ENCODE measurements at places on chromosomes 7 and 10.

GRCh38 chr7:132084776-132085388 is 491.4 kb downstream of the PLXNA4 start:
- DNase-seq: no peak

GRCh38 chr7:158129037-158130022 is 458.3 kb downstream of the PTPRN2 start:
- no peak for DNase-seq

DNA sequence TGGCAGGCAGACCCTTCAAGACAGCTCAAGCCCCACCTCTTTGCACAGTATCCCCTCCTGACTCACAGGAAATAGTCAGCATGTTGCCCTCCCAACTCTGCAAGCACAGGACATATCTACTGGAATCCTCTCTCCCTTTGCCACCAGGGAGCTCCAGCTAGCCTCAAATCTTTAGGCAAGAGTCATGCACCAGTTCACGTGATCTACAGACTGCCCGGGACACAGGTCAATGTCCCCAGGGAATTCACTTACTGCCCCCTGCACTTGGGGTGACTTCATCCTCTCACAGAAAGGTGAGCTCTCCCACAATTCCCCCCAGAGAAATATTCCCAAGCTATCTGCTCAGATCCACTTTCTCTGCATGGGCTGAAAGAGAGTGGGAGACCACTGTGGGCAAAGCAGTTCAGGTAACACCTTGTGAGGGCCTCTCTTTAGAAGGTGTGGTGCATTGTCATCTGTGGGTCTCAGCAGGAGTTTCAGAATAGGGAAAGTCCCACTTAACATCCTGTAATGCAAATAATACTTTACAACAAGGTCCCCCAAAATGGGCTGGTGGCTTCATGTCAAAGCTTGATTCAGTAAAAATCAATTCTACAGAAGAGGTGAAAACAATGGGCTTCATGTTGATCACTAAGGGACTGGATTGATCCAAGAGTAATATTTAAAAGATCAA is 129.9 kb downstream of the NOC3L start:
- DNase-seq: no peak

GRCh38 chr10:130201043-130201380 is 64.8 kb downstream of the GLRX3 start:
- DNase-seq: no peak

DNA sequence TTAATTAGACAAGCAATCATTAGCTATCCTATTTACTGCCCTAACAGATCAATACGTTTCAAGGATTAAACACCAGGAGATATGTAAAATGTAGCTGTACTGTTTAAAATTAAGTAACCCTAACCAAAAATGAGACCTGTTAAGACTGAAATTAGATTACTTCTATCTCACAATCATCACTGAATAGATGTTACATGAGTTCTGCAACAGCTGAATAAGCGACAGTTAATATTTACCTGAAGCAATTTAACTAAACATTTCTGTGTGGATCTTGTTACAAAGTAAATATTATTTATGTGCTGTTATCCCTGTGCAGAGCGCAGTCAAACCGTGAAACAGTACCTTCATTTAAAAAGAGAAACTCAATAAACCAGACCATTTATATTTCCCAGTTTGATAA is 122.5 kb downstream of the RELN start:
- peak; percentile 93 for DNase-seq

DNA sequence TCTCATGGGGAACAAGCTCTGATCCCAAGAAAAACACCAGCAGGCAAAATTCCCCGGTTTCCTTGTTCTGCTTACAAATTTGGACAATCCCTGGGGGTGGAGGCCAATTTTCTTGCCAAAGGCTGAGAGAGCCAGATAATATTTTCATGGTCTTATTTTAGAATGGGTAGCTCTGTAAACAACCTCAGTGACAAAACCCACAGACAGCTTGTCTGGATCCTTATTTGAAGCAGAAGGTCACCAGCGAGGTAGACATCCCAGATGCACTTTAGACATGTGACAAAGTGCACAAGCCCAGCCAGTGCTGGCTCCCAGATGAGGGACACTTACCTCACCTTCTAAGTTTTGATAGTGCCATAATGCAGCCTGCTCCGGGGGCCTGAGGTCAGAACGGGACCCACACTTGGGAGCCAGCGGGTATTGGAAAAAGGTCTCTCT is 102.6 kb upstream of the DDC start:
- no peak for DNase-seq

- no peak for DNase-seq
Measured at GRCh38 chr10:51010977-51011376, 63.3 kb upstream of the PRKG1 start.

DNA sequence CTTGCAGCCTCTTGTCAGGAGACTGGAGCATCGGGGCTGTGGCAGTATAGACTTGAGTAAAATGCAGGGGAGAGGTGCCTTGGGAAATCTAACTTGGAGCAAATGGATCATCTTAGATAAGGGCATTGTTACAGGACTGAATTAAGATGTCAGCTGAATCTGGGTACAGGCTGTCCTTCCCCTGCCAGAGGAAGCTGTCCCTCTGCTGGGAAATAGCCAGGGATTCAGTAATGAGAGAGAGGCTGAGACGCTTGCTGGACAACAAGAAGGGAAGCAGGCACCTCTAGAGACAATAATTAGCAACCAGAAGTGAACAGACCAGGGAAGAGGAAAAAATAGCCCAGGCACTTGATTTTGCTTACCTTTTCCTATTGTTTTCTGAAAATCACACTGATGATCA is 20.7 kb upstream of the RAPGEF5 start:
- DNase-seq: peak; percentile 39

DNA sequence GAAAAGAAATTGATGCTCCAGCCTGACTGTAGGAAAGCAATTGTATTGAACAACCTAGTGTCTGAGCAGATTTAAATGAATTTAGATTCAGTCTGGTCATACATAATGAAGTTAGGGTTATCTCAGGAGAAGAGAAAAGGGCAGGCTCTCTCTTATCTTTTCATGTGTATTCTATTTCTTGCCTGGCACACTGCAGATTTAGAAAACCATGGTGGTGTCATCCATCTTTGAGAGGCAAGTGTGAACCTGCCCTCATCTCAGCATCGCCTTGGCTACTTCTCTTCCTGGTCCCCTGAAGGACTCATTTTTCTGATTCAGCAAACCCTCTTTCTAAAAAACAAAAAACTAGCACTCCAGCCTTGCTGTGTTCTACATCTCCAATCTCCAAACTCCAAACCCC is 137.7 kb downstream of the LRRC4 start:
- DNase-seq: no peak

- no peak for DNase-seq
Measured at GRCh38 chr7:18580950-18581349, 85.4 kb downstream of the HDAC9 start.

GRCh38 chr10:77889277-77889903 is 37.2 kb downstream of the DLG5 start:
- peak; percentile 56 for DNase-seq

GRCh38 chr10:69890065-69890847 is 88.5 kb downstream of the COL13A1 start:
- DNase-seq: no peak

GRCh38 chr7:132528695-132529094 is 47.6 kb downstream of the PLXNA4 start:
- DNase-seq: no peak

- DNase-seq: no peak
Measured at GRCh38 chr10:77544617-77545016, 93.0 kb downstream of the KCNMA1 start.

DNA sequence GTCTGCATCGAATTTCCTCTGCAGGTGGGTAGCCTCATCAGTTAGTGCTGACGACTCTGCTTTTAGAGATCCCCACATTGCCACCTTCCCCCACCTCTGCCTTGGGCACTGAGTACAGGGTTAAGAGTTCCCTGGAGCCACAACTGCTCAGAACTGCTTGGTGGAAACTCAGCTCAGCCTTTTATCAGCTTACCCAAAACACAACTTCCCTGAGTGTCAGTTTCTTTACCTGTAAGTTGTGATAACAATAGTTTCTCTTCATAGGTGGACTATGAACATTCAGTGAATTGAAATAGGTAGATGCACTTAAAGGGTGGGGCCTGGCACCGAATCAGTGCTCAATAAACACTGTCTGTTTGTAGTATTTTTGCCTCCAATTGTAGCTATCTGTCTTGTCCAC is 11.3 kb downstream of the ASB13 start:
- no peak for DNase-seq

DNA sequence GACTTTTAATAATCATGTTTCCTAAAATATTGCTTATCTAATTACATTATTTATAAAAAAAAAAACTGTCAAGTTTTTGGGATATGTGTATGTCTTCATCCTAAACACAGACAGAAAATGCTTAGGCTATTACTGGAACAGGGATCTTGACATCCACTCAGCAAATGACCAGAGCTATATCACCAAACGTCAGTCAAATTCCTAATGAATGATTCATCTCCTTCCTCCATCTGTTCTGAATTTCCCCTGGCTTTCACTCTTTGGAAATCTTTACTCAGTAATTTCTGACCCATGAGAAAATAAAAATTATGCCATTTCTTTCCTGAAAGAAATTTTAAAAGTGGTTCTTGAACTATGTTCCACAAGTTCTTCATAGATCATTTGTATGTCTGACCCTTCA is 552.4 kb upstream of the KCND2 start:
- no peak for DNase-seq

DNA sequence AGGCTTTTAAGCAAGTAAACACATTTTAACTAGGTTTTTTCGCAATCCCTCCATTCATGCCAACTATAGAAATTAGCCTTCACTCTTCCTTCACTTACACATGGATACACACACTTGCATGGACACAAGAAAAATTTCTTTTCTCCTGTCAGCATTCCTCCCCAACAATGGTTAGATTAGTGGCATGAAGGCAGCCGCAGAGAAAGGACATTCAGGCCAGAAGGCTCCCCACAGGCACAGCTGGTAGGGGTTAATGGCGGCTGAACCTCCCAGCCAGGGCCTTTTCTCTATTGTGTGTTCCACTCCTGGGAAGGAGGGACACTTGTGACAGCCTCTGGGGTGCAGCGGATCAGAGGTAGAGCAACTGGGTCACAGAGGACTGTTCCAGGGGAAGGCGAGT is 255.0 kb upstream of the SP8 start:
- DNase-seq: no peak

GRCh38 chr10:9193120-9193519 is 1138.6 kb downstream of the GATA3 start:
- DNase-seq: no peak

- DNase-seq: no peak
Measured at GRCh38 chr10:121694966-121695643, 96.9 kb upstream of the FGFR2 start.

DNA sequence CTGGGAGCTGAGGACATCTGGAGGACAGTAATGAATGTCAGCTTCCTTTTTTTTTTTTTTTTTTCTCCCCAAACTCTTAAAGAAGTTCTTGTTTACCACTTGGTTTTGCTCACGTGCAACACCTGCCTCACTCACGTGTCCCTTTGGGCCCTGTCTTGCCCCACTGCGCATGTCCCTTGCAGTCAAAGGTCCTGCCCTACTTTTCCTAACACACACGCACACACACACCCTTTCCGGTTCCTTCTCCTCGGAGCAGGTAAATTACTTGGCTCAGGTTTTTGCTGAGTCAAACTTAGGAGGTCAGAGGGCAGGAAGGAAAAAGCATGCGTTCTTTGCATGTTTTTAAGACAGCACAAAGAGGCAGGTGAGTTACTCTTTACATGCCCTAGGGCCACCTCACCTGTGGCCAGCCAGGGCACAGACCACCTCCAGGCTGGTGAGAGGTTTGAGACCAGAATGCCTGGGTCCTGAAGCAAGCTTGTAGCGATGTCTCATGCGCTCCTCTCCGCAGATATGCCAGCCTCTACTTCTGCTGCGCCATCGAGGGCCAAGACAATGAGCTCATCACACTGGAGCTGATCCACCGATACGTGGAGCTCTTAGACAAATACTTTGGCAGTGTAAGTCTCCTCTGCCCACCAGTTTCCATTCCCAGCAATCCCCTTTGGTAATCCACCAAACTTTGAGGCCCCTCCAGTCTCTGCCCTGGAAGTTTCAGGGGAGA is 2.8 kb downstream of the AP1S1 start:
- DNase-seq: no peak

- no peak for DNase-seq
Measured at GRCh38 chr7:30429156-30429530, 49.4 kb downstream of the NOD1 start.

DNA sequence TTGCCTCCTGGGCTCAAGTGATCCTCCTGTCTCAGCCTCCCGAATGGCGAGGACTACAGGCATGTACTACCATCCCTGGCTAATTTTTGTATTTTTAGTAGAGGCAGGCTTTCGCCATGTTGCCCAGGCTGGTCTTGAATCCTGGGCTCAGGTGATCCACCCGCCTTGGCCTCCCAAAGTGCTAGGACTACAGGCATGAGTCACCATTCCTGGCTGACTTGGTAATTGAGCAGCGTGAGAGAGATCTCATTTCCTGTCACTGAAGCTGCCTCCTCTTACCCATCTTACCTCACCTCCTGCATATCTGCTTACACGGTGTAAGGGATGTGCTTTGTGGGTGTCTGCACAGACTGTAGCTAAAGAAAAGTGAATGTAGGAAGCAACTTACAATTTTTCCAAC is 9.7 kb downstream of the IFIT3 start:
- DNase-seq: no peak

- DNase-seq: no peak
Measured at GRCh38 chr7:122736183-122736582, 33.5 kb upstream of the RNF148 start.

DNA sequence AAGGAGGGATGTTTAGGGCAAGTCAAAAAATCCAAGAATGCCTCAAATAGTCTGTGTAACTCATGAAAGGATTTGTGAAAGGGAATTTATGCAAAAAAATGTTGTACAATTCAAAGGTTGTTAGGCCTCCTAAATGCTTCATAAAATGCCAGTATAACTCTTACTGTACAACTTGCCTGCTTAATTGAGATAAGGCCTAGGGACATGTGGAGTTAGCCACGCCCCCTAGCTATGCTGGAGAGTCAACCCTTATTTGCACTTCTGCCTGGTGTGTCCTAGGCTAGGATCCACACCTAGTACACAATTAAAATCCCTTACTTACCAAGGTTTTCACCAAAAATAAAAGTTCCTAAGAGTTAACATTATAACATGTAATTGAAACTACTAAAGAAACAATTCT is 77.2 kb downstream of the ZNF680 start:
- DNase-seq: no peak

DNA sequence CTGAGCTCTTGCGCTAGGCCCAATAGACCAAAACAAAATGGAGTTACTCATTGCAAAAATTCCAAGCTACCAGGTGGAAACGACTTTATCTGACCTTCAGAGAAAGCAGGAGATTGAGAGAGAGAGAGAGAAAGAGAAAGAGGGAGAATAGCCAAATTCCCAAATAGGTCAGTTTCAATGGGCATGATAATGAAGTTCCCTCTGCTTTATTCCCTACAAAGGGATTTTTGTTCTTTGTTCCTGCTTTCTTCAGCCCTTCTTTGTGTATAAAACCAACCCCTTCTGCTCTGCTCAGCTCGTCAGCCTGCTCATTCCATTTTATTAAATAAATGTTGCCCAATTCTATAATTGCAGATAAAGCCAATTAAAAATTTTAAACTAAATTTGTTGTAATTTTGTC is 45.0 kb upstream of the GPR37 start:
- DNase-seq: no peak

GRCh38 chr7:122699017-122699416 is at the start of gene RNF133:
RNF133 (minus strand) TSS chr7:122699117; CDS start chr7:122698918, 199 bp downstream.
- no peak for DNase-seq

GRCh38 chr7:41113719-41114118 is 589.2 kb downstream of the INHBA start:
- no peak for DNase-seq

GRCh38 chr10:95513008-95513589 is 48.1 kb downstream of the SORBS1 start:
- no peak for DNase-seq
